Osteoblast (primary cell): ENCODE measurements at places on chromosomes 12 and 14.

GRCh38 chr14:57845316-57845715 lies 20.6 kb downstream of the SLC35F4 start:
- DNase-seq, result no peak
- H3K27ac ChIP-seq, result peak overlapping the region; percentile 91
- no peaks in the 10 kb centered on the region for H3K36me3 ChIP-seq
- peaks cover 42% of the 10 kb centered on the region for H3K4me1 ChIP-seq

DNA sequence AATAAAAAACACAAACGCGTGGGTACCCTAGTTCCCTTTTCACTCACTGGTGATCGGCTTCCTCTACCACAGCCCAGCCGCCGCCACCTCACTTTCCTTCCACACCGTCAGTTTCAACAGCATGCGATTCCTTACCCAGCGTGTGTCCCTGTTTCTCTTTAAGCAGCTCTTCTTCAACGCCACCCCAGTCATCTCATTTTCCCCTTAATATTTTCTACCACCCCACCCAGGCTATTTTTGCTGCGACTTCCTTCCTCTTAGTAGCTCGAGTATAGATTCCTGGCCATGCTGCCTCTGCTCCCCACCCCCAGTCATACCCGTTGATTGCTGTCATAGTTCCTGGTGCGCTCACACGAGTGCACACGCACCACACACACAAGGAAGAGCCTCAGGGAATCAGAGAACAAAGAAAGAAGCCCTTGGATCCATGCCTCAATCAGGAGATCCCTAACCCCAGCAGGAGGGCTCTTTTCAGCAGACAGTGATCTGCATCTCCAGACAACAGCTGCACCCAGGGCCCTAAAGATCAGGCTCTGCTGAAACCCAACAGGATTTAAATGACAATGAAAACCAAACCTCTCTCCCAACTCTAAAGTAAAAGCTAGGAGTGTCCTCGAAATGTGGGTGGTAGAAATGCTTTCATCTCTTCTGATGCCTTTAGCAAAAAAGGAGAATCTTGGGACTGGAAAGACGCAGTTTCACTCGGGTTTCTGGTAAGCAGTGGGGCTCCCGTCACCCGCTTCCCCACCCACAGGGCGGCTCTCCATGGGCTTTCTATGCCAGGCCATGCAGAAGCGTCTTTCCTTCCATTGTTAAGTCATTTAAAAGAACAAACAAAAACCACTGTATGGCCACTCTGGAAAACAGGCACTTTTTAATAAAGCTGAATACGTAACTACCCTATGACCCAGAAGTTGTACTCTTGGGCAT lies 23.8 kb downstream of the VPS37B start:
- peaks cover 32% of the 10 kb centered on the region for H3K36me3 ChIP-seq
- peaks cover 19% of the 10 kb centered on the region for H3K4me1 ChIP-seq
- H3K4me3 ChIP-seq, result peak overlapping the region; percentile 39

DNA sequence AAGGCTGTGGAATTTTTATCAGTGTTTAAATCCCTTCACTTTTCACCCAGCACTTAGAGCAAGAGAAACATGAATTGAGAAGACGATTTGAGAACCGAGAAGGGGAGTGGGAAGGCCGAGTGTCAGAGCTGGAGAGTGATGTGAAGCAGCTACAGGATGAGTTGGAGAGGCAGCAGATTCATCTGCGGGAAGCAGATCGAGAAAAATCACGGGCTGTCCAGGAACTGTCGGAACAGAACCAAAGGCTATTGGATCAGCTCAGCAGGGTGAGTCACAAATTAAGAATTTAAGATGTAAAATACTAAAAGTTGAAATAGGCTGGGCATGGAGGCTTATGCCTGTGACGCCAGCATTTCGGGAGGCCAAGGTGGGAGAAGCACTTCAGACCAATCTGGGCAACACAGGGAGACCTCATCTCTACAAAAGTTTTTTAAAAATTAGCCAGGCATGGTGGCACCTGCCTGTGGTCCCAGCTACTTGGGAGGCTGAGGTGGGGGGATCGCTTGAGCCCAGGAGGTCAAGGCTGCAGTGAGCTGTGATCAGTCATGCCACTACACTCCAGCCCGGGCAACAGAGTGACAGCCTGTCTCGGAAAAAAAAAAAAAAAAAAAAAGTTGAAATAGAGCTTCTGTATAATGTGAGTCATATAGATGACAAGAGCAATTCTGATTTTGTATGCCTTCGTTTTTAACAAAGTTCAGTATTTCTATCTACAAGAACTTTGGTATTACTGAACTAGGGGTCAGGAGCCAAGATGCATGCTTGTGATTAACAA lies 9.6 kb downstream of the BICDL1 start:
- DNase-seq, result no peak
- H3K4me1 ChIP-seq, result no peaks in the 10 kb centered on the region
- H3K36me3 ChIP-seq, result no peaks in the 10 kb centered on the region
- H3K4me3 ChIP-seq, result no peak overlapping the region
- peaks cover 9% of the 10 kb centered on the region for H3K27me3 ChIP-seq

GRCh38 chr14:24241829-24242443 lies 487 bp downstream of the TINF2 start:
- H3K4me1 ChIP-seq, result peaks cover 26% of the 10 kb centered on the region
- no peaks in the 10 kb centered on the region for H3K27me3 ChIP-seq
